ENCODE measurements at places on chromosomes 7 and 10.

- no peak for DNase-seq
These were observed 47.0 kb downstream of the SPAM1 start for GRCh38 chr7:123972045-123972444.

GRCh38 chr10:47094636-47095035, 183.4 kb downstream of the PTPN20 start:
- no peak for DNase-seq

DNA sequence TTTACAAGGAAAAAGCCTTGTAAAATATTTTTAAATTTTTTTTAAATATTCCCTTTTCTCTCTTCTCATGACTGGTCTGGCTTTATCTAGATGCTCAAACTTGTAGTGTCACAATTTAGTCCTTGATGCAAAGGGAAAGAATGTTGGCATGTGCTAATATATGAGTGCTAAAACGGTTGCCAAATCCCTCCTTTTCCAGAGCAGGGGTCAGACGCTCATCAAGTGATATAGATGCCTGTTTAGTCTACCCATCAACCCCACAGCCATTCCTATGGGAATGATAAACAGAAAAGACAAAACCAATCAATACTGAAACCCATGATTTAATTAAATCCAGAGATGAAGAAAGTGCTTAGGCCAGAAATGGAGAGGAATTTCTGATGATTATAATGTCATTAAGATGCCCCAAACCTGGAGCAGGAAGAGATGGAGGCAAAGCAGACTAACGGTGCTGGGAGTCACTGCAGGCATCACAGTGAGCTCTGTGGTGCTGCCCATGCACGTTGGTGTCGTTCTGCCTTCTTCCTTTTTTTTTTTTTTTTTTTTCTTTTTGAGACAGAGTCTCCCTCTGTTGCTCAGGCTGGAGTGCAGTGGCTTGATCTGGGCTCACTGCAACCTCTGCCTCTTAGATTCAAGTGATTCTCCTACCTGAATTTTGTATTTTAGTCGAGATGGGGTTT, 210.1 kb upstream of the STK17A start:
- no peak for DNase-seq

DNA sequence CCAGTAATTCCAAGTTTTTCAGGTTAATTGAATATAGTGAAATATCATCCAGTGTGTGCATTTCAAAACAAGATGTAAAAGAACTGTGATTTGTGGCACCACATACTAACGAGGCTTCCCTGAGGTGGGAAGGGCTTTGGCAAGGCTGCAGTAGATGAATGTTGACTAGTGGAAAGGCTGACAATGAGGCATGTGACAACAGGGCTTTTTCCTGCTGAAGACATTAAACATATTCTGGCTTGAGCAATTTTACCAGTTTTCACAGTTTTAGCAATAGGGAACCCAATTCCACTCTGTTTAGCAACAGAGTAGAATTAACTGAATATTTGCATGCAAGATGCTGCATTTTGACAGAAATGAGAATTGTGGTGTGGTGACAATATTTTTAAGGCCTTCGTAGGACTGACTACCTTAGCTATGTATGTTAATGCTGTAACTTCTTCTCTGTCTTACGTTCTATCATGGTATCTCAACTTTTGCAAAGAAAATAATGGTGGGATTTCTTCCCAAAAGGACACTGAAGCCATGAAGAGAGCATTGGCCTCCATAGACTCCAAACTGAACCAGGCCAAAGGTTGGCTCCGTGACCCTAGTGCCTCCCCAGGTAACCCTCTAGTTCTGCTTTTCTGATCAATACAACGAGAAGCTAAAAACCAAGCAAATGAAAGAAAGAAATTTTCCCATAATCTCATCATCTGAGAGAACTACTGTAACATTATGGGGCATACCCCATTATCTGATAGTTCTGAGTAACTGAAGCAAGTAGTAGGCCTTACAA, 68.5 kb downstream of the AP3M1 start:
- no peak for DNase-seq

- no peak for DNase-seq
These were observed 50.4 kb downstream of the VKORC1L1 start for GRCh38 chr7:65923316-65923715.

GRCh38 chr10:3866332-3866731, 81.3 kb upstream of the KLF6 start:
- DNase-seq = no peak

DNA sequence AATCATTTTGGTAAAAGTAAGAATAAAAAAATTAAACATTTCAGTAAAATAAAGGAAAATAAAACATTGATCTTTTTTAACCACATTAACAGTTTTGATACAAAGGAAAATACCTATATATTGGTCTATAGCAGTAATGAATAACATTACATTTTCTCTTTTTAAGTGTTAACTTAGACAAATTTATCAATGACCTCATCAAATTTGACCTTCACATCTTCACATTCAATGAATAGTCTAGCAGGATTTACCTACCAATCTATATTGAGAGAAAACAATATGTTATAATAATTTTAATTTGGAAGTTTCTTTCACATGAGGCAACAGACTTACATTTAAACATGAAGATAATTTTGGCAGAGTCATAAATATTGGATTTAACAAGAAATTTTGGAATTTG, 17.9 kb upstream of the UBE2D1 start:
- no peak for DNase-seq

DNA sequence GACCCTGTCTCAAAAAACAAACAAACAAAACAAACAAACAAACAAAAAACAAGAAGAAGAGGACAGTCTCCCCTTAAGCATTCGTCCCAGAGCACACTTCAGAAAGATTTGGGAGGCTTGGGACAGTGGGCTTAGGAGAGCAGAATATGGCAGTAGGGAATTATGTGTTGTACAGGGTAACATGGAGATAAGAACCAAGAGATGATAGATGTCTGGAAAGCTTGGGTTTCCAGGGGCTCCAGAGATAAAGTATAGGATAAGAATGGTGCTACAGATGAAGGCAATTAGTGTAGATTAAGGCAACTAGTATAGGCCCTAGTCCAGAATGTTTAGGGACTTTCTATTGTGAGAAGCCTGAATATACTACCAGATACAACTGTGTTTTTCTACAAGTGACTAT, 934.9 kb upstream of the AUTS2 start:
- no peak for DNase-seq

DNA sequence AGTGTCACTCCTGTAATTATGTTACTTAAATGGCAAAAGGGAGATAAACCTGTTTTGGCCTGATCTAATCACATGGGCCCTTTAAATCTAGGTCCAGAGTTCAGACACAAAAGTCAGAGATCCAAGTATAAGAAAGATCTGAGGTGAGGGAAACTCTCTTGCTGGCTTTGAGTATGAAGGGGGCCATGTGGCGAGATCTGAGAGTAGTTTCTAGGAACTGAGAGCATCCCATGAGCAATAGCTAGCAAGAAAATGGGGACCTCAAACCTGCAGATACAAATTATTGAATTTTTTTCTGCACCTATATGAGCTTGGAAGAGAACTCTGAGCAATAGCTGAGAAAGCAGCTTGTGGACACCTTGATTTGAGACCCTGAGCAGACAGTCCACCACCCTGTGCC, 27.6 kb downstream of the ANKRD7 start:
- no peak for DNase-seq

DNA sequence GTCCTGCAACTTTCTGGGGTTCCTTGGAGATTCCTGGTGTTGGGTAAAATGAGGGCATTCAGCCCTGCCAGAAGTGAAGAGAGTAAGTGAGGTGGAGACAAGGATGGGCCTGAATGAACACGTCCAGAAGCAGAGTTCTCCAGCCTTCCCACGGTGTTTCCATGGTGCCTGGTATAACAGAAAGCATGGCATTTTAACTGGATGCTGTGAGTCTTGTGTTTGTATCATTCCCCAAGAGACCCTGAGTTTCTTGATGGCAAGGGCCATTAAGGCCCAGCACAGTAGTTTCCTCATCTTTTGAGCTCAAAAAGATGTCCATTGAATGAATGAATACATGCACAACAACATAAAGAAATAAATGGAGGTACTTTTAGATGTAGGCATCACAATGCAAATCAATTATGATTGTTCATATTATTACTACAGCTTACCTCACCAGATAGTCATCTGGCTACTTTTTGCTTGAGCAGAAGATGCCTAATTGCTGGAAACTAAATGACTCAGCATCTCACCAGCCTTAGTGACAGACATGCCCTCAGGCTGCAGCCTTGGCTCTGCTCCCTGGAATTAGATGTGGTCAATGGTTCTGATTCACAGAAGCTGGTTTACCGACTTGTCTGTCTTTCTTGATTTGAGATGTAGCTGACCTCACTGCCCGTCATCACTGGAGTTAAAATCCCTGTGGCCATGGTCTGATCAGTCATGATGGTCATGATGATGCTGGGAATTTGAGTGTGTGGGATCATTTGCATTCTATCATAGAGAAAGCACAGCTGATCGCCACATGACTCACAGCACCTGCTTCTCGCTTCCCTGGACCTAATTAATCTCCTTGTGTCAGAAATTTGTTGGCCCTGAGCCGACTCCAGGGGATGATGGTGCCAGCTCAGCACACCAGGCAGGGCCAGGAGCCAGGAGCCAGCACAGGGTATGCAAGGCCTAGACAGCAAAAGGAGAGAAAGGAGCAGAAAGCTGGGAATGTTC, 83.9 kb downstream of the CXCL12 start:
- DNase-seq = no peak
